Stomach (tissue), 19 donors: ENCODE measurements at places on chromosomes 1 and 21. TPM values are rescaled to one million over a fixed set of nuclear protein-coding genes. Genes with fewer than 3 reads are reported as not detected.

MATN1 gene
- polyA plus RNA-seq, result not detected

S100A9 gene
- 780 TPM for polyA plus RNA-seq

PTPN7 gene
- polyA plus RNA-seq, result 1.8 TPM

RNU1-1 gene
- polyA plus RNA-seq, result not detected

DCST2 gene
- 1.6 TPM for polyA plus RNA-seq

BARHL2 gene
- polyA plus RNA-seq, result not detected

CR1 gene
- polyA plus RNA-seq, result 0.48 TPM
